Neural progenitor cell (in vitro differentiated cells): ENCODE measurements at places on chromosomes 12 and 14.

- DNase-seq, result no peak
These were observed 58.5 kb downstream of the RBM19 start for GRCh38 chr12:113907446-113908180.

DNA sequence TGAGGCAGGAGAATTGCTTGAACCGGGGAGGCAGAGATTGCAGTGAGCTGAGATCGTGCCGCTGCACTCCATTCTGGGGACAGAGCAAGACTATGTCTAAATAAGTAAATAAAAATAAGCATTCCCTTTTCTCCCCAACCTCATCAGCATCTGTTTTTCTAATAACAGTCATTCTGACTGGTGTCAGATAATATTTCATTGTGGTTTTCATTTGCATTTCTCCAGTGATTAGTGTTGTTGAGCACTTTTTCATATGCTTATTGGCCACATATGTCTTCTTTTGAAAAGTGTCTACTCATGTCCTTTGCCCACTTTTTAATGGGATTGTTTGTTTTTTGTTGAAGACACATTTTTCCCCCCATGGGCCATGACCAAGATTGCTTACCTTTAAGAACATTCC is 243.2 kb downstream of the ADAMTS20 start:
- no peak for DNase-seq

DNA sequence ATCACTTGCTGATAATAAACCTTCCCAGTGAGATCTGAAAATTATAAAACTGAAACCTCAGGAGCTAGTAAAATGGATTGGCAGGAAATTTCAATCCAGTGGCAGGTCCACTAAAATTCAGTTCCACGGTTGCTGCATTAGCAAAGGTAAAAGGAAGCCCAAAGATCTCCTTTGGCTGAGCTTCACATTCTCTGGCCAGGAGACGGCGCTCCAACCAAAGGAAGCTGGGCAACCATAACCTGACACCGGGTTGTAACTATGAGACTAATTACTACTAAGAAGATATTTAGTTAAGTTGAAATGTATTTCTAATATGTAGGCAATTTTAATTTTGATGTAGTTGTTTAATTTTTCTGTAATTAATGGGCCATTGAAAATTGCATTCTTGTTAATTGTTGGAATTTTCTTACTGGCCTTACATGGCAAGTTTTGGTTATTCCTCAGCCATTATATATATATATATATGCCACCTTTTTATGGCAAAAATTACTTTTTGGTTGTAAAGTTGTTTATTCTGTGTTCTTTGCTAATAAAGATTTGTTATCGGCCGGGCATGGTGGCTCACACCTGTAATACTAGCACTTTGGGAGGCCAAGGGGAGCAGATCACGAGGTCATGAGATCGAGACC is 17.0 kb downstream of the OR8S1 start:
- peak; percentile 45 for DNase-seq

- no peak for DNase-seq
These were observed 316.8 kb downstream of the CCDC91 start for GRCh38 chr12:28507033-28507432.

GRCh38 chr12:114030451-114030850 is 64.3 kb upstream of the RBM19 start:
- no peak for DNase-seq

DNA sequence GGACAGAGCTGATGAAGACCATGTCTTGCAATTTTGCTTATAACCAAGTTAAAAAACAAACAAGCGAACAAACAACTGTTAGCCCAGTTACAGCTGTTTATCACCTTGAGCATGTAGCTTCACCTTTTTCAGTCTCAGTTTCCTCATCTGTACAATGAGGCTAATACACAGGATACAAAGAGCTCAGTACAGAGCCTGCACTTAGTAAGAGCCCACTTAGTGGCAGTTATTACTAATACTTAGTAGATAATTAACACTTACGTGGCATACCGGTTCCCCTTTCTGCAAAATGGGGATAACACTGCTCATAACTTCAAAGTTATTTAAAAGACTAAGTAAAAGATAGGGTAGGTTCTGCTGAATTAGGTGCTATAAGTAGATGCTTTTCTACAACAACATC is 228.0 kb downstream of the MON2 start:
- DNase-seq, result no peak

DNA sequence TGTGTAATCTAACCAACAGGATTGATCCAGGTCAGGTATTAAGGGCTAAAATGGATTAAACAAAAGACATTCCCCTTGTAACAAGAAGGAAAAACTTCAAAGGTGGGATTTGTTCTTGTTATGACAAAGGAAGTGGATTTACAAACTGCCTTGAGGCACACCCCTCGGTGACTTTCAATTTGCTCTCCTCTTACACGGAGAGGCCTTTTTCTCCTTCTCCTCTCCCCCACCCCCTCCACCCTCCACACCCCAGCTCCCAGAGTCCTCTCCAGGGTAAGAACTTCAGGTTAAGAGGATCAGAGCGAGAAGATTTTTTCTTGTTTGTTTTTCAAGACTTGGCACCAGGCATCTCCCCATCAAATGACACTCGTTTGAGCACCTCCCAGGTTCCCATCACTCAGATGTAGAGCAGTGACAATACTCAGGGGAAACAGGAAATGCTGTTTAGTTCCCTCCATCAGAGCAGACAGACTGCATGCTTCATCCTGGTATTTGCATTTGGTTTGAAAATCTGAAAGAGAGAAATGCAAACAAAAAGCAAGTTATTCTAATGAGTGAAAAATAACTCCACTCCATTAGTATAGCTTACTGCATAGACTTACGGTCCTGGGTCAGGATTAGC is 77.6 kb upstream of the TMEM260 start:
- DNase-seq, result peak; percentile 73

- no peak for DNase-seq
These were observed 41.2 kb downstream of the SLC25A21 start for GRCh38 chr14:37131205-37131604.

GRCh38 chr12:55044135-55044534 is 24.4 kb downstream of the NEUROD4 start:
- no peak for DNase-seq

DNA sequence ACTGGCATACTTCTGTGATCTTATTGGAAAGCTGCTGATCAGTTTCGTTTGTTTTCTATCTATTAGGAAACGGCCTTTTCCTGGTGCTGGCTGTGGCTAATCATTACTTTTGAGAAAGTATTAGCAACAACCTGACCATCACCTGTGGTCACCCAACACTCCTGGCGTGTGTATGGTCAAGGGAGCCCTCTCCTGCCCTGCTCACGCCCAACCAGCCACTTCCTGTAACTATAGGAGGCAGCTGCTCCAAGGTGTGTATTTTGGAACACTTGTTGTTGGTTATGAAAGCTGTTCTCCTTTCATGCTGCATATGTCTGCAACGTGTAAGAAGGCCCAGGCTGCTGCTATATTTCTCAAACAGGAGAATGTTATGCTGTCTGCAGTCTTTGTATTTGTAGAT is 1582.8 kb downstream of the AACS start:
- DNase-seq, result no peak

DNA sequence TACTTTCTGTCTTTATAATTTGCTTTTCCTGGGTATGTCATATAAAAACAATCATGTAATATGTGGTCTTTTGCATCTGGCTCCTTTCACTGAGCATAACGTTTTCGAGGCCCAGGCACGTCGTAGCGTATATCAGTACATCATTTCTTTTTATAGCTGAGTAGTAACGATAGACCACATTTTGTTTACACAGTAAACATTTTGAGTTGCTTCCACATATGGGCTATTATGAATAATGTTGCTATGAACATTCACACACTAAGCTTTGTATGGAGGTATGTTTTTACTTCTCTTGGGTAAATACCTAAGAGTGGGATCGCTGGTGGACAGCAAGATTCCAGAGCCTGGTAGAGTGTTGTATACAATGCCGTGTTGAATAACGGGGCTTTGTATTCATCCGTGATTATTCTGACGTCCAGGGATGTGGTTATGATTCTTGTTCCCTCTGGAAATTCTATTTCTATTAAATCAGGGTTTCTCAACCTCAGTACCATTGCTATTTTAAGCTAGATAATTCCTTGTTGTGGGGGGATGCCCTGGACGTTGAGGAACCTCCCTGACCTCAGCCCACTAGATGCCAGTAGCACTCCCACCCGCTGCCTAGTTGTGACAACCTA is 38.9 kb upstream of the CIT start:
- DNase-seq, result no peak

- no peak for DNase-seq
These were observed 71.4 kb upstream of the PARP11 start for GRCh38 chr12:3944620-3945019.

DNA sequence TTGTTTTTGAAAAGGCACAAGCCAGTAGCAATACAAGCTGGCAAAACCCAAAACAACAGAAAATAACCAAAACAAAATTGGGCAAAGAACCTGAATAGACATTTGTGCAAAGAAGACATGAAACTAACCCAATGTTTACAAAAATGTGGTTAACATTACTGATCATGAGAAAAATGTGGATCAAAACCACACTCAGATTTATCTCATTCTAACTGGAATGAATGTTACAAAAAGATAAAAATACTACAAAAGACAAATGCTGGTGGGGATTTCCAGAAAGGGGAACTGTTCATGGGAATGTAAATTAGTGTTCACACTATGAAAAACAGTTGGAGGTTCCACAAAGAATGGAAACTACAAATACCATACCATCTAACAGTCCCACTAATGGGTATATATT is 26.6 kb downstream of the ASCL4 start:
- no peak for DNase-seq

DNA sequence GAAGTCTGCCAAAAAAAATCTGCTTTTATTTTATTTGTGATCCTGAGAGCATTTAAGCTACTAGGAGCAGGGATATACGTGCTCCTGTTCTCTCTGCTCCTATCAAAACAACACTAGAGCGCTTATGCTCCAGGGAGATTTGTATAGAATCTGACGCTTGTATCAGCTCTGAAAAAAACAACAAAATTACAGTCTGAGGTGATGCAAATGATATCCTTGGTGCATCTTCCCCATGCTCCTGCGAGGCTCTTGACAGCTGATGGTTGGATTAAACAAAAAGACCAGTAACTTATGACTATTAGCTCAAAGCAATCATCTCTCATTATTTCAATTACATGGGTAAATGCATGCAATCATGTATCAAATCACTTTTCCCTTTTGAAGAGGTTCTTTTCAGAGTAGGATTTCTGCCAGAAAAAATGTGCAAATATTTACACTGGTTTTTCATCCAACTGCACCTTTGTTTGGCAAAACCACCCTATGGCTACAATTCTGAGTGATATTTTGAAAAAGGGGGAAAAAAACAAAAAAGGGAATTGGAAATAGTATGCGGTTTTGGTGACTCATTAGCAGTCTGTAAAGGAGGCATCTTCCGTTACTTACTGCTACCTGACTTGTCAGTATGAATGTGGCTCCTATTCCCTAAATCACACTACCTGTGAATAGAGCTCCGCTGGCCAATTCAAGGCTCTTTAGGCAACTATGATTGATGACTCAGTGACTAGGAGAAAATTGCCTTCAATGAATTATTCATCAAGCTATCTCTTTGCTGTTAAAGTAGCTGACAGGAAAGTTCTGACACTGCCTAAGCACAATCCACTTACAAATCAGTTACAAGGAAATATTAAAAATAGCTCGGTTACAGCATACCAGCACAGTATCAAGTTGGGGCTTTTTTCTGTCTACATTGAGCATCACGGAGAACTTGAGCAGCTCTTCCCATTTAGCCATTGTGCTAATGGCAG is 450.0 kb downstream of the FOXG1 start:
- DNase-seq, result no peak

GRCh38 chr14:91108941-91109611 is 4.8 kb upstream of the DGLUCY start:
- DNase-seq, result no peak

DNA sequence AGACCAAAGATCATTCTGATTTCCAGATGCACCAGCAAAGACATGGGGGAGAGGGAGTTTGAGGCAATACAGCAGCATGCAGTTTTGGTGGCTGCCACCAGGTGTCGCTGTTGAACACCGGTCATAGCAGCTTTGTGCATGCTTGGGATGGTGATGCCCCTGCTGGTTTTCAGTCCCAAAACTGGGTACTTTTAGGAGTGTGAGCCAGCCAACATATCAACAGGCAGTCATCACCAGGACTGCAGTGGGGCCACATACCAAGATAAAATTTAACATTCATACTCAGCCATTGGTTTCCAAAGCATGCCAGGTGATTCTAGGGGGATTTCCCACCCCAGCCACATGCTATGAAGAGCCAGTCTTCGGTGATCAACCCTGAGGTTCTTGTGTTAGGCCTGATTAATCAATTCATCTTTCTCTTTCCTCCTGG is 64.2 kb downstream of the PHETA1 start:
- peak; percentile 22 for DNase-seq

GRCh38 chr14:104130974-104131651 is 7.3 kb upstream of the KIF26A start:
- DNase-seq, result peak; percentile 65

DNA sequence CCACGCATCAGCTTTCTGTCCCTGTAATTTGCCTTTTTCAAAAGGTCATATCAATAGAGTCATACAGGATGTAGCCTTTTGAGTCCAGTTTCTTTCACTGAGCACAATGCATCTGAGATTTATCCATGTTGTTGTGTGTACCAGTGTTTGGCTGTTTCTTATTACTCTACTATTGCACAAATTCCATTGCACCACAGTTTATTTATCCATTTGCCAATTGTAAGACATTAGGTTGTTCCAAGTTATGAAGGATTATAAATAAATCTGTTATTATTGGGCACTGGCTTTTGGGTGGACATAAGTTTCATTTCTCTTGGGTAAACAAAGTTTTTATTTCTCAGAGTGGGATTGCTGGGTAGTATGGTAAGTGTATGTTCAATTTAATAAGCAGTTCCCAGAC is 68.3 kb upstream of the TBPL2 start:
- no peak for DNase-seq

DNA sequence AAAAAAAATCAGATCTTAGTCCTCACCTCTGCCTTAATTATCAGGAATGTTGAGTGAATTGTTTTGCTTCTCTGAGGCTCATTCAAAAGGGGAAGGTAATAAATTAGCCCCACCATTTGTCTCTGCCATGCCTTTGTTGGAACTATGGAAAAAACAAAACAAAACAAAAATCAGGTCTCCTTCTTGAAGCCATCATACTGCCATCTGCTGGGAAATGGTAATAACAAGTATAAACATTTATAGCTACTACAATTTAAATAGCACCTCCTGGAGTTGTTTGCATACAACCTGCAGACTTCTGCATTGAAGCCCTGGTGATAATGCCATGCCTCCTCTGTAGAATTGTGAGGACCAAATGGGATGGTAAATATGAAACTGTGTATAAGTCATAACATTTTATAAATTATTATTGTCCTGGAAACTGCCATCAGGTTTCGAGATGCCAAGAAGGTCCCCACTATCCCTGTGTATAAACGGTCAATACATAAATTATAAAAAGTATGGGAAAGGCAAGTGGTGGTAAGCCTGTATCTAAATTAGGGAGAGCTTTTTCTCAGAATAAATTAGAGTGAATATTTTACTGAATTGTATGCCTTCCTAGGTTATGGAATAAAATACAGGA is 87.2 kb upstream of the FGD4 start:
- peak; percentile 68 for DNase-seq

- DNase-seq, result no peak
These were observed 99.3 kb upstream of the LMNTD1 start for GRCh38 chr12:25652371-25652770.

DNA sequence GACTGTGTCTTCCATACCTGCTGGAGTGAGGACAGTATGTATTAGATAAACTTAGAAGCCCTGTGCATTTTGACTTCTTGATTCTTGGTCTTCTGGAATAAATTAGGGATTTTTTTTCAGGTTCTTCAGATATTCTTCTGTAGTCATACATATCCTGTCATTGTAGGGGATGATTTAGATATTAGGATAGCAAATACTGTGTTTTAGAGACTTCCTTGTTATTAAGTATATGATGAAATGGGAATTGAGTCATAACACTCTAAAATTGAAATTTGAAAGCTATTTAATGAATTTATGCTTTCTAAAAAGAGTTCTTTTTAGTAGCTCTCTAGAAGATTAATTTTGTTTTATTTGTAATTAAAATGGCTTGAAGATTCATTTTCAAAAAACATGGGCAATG is 371.5 kb upstream of the RGS6 start:
- no peak for DNase-seq
